ENCODE measurements at places on chromosomes 5 and 9.

GRCh38 chr5:82984786-82985735 lies 92.1 kb downstream of the TMEM167A start:
- DNase-seq: no peak

GRCh38 chr9:37920471-37921167 lies 16.7 kb upstream of the SLC25A51 start:
- DNase-seq: no peak

DNA sequence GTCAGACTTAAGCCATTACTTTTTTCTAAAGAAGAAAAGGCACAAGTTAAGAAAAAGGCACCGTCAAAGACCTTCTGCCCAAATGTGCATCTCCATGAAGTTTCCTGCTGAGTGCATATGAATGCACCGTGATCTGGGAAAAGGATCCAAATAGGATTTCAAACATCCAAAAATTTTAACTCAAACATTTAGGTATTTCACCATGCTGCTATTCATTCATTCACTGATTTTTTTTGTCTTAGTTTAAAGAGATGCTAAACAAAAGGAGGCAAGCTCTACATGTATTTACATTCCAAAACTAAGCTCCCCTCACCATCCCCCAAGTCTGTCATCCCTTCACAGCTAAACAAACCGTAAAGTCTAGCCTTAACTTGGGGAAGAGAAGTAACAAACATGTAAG lies 291.9 kb downstream of the ARL15 start:
- DNase-seq: peak; percentile 39

DNA sequence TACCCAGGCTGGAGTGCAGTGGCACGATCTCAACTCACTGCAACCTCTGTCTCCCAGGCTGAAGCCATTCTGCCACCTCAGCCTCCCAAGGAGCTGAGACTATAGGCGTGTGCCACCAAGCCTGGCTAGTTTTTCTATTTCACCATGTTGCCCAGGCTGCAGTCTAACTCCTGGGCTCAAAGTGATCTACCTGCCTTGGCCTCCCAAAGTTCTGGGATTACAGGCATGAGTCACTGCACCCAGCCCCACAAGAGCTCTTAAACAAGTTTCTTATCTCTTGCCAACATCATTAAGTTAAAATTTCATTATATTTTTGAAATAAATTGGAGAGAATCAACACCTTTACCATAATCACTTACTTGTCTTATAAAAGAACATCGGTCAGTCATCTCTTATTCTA lies 280.3 kb downstream of the ARHGEF28 start:
- no peak for DNase-seq

DNA sequence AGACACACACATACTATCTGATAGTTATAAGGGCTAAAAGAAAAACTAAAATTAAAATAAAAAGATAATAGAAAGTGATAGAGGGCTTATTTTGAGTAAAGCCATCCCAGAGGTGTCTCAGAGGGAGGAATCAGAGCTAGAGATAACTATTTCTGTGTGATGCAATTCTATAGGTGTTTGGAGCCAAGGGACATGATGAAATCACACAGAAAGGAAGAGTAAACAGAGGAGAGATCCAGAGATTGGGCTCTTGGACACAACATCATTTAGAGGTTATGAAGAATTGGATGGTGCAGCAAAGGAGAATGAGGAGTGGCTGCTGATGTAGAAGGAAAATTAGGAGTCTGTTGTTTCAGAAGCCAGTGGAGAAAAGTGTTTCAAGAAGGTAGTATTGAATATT lies 393.5 kb downstream of the DIRAS2 start:
- DNase-seq: no peak

- no peak for DNase-seq
These were observed 14.2 kb downstream of the ABHD17B start for GRCh38 chr9:71896761-71897160.

DNA sequence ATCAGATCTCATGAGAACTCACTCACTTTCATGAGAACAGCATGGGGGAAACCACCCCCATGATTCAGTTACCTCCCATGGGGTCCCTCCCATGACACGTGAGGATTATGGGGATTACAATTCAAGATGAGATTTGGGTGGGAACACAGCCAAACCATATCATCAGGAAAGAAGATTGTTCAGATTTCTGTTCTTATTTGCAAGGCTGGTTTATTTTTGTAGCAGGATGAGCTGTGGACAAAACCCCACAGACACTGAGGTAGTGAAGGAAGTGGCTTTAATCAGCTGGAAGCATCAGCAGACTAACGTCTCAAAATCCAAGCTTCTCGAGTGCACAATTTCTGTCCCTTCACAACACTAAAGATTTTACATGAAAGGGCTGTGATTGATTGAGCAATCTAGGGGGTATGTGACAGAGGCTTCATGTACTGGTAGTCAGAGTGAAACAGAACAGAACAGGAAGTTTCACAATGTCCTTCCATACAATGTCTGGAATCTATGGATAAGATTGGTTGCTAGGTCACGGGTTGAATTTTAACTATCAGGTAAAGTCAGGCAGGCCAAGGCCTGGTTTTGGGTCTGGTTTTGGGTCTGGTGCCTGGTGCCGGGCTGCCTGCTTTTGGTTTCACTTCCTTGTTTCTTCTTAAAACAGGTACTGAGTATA lies 91.3 kb upstream of the ZNF366 start:
- peak; percentile 89 for DNase-seq

GRCh38 chr9:116476935-116477381 lies 210.1 kb upstream of the TRIM32 start:
- no peak for DNase-seq

DNA sequence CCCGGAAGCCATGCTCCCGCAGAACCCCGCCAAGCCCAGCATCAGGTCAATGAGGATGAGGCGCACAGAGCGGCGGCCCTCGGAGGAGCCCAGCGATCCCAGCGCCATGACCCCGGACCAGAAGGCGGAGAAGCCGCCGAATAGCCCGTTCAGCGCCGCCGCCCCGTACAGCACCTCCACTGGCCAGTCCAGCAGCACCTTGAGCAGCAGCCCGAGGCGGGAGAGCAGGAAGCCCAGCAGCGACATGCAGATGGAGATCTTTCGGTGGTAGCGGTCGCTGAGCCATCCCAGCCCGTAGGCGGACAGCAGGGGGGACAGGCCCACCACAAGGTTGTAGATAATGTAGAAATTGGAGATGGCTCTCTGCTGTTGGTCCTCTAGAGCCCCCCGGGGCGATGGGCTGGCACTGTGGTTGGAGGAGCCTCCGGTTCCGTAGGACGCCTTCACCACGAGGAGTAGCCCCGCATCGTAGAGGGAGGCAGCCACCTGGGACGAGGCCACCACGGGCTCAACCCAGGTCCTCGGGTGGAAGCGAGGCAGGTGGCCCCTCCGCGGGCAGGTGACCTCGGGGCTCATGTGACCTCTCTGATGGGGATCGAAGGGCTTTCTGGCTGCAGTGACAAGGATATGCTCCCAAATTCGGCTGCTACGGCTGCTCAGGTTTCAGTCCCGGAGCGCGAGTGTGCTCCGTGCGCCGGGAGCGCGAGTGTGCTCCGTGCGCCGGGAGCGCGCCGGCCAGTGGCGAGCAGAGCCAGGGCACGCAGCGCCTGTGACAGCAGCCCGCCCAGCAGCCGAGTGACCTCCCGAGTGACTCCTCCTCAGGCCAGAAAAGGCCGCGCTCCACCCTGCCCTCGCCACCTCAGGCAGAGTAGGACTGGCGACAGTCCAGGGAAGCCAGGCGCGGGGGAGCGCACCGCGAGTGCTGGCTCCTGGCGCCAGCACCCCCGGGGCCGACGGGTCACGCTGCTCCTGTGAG lies at the start of gene SLC46A2:
SLC46A2 (minus strand) TSS at position 771 of the 976 bp plus-strand sequence; CDS start at position 576, 195 bp downstream.
- DNase-seq: no peak

GRCh38 chr5:7970816-7971215 lies 101.9 kb downstream of the MTRR start:
- DNase-seq: no peak

DNA sequence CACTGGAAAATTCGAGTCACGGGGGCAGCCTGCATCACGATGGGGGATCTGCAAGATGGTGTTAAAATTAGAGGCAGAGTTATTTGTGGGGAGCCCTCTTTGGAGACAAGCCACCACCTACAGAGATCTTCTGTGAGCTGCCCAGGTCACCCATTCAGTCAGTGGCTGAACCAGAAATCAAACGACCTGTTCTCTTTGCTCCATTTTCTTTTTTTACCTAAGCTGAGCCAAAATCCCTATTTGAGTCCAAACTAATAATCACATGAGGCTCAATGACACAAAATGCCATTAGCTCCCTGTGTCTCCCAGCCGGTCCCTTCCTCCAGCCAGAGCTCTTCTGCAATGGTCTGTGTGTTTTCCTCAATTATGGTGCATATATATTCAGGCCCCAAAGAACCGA lies 394.2 kb downstream of the AGTPBP1 start:
- DNase-seq: no peak

DNA sequence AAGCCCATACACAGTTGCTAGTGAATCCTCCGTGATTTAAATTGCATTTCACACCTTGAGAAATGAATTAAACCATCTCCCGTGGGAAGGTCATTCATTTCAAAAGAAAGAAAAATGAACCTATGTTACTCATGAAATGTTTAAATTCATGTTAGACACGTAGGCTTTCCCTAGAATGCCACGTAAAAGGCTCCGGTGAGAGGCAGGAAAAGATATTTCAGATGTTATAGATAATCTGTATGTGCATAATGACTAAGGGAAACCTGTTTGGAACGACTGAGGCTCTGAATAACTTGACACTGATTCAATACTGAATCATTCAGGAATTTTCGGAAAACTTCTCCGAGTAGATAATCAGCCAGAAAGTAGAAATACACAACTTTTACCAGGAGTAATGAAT lies 134.3 kb upstream of the ICE1 start:
- DNase-seq: peak; percentile 4

DNA sequence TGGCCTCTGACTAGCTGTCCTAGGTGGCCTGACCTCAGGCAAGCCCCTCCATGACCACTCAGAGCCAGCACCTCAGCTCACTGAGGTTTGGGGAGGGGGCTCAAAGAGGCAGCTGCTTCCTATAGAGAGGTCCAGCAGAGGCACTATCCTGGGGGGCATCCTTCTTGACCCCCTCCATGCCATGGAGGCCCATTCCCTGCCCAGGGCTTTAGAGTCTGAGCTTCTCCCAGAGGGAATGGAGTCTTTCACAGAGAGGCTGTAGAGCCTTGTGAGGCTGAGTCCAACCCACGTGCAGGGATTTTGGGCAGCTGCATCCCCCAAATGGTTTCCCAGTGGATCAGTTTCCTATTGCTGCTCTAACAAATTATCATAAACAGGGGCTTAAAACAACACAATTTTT lies 16.9 kb downstream of the IRF1 start:
- no peak for DNase-seq

- no peak for DNase-seq
These were observed 19.5 kb downstream of the DCAF10 start for GRCh38 chr9:37820142-37820541.

GRCh38 chr5:120139039-120139438 lies 325.1 kb upstream of the PRR16 start:
- peak; percentile 98 for DNase-seq

DNA sequence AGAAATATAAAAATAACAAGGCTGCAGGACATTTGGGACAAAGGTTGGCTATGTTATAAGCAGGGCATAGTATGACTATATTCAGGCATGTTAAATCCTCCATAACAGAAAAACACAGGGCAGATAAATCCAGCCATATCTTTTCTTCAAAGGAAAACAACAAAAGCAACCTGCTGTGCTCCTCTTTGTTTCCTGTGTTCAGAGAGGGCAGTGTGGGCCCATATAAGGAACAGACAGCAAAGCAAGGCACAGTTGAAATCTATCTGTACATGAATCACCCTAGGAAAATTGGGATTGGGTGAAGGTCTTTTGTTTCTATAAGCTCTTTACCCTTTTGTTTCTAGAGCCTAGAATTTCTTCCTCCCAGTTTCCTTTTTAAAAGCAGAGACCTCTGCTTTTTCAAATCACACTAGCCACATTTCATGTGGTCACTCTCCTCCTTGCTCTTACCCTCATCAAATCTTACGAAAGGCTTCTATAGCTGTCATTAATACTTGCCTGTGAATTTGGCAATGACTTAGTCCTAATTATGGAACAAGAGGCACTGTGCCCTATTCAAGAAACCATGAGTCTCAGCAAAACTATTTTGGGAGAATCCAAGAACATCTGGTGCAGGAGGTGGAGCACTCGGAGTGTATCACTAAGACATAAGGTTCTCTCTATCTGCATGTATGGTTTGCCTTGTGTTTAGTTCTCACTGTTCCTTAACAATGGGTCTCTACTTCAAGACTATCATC lies 1.8 kb downstream of the GZMA start:
- no peak for DNase-seq

- DNase-seq: no peak
These were observed at the start of gene SMIM33 for GRCh38 chr5:139470821-139471300. TSS of gene SMIM33 (plus strand) at chr5:139471004. CDS start at chr5:139471122, 118 bp downstream.

- no peak for DNase-seq
These were observed 193.2 kb downstream of the MAST4 start for GRCh38 chr5:66789434-66789833.

GRCh38 chr9:2465921-2466460 lies 155.6 kb upstream of the VLDLR start:
- peak; percentile 67 for DNase-seq

DNA sequence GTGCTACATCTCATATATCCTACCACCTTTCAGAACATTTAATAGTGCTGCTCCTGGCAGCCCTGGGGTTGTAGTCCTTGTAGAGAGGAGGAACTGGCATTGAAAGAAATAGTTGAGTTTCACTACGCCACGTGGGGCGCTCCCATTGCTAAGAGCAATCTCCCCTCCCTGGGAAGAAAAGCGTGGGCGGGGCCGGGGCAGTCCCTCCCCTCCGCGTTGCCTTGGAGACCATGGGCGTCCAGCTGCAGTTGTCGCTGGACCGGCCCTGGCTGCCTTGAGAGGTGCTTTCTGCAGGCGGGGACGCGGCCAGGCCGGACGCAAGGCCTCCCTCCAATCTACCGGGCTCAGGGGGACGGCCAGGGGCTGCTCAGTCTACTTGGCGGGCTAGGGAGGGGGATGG lies 368 bp upstream of the CCDC180 start:
- DNase-seq: peak; percentile 85

- DNase-seq: no peak
These were observed 26.4 kb downstream of the TDRD7 start for GRCh38 chr9:97438257-97438656.

DNA sequence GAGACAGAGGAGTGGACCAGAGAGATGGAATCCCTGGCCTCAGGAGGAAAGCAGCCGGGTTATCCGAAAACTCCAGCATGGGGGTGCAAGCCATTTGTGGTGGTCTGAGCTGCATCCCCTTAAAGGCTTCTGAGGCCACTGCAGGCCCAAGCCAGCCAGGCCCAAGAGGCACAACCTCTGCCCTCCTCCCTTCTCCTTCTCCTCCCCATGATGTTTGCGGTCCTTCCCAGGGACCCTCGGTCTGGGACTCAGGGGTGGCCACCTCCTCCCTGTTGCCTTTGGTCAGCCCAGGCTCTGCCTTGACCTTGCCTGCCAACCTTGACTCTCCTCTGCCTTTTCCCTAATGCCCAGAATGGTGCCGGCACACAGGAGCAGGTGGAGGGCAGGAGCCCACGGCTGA lies 4.6 kb downstream of the NCS1 start:
- no peak for DNase-seq

DNA sequence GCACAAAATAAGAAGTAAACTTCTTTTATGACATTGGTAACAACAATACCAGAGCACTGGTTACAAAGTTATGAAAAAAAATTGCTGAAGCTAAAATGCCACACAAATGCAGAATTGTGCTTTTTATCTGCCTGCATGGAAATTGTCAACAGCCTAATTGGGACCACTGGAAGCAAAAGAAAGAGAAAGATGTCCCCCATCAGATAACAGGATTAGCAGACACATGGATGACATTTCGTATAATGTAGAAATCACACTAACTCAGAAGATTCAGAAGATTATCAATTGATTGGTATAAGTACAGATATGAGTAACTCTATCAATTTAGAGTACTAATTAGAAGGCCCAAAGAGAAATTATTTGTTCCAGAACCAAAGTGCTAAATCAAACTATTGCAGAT lies 19.1 kb upstream of the FRMD3 start:
- no peak for DNase-seq

GRCh38 chr9:133167769-133168168 lies 4.1 kb upstream of the GBGT1 start:
- no peak for DNase-seq

All from iris pigment epithelial cell (primary cell).